ENCODE measurements at places on chromosomes 2 and 18.

DNA sequence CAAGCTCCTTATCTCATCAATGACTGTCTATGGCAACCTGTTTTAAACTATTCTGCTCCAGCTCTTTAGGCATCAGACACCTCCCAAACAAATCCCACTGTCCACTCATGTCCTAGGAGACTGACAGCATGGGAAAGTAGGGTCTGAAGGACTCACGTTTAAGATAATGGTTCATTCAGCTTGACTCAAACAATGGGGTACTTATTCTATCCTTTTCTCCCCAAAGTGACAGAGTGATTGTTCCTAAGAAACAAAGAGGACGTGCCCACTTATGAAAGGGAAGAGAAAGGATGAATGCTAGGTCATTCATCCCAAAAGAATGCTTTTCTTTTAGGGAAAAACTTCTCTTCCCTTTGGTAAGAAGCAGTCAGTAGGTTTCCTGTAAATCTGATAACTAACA lies 41.9 kb downstream of the ALK start:
- DNase-seq, result no peak

GRCh38 chr2:33081691-33082090 lies 134.9 kb downstream of the LTBP1 start:
- DNase-seq, result no peak

GRCh38 chr2:169047256-169048250 lies 16.4 kb upstream of the ABCB11 start:
- DNase-seq, result peak; percentile 48

DNA sequence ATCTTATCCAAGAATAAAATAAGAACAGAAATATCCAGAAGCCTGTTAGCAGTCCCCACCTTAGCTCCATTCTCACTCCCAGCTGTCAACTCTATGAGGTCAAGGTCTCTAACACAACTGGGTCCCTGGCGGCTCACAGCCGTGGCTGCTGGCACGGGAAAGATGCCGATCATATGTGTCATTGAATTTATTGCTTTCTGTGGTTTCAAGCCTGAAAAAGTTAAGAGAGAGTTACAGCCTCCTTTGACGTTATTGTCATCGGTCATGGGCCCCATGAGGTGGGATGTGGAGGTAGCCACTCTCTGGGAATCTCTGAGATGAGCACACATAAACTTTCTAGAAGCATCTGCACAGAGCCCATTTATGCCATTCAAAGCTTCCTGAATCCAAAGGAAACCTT lies 28.7 kb upstream of the CABLES1 start:
- DNase-seq, result no peak

GRCh38 chr18:59123588-59124369 lies 15.9 kb upstream of the SEC11C start:
- no peak for DNase-seq

DNA sequence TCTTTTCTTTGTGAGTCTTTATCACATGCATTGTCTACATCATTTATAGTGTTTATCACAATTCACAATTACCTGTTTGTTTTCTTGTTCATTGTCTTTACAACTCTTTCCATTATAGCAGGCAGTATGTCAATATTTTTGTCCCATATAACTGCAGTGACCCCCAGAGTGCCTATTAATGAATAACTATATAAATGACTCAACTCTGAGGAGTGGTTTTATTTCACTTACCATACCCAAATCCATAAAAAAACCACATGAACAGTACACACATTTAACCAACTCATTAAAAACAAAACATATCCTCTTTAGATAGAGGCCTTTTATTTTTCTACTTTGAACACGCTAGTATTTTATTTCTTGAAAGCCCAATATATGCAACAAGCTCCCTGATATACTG lies 1419.1 kb upstream of the NXPH2 start:
- no peak for DNase-seq

DNA sequence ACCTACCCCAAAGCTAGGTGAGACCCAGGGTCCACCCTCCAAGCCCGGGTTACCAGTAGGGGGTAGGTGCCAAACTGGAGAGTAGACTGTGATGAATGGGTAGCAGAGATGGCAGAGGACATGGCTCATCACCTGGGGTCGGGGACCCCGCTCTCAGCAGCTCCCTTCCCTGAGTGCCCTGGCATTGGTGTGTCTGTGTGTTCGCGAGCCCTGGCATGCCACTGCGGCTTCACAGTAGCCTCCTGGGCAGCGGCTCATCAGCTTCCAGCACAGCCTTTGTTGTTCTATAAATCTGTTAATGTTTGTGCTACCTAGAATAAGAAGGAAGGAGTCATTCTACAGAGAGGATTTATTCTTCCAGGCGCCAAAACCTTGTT lies 62.6 kb upstream of the ALPP start:
- DNase-seq, result no peak

DNA sequence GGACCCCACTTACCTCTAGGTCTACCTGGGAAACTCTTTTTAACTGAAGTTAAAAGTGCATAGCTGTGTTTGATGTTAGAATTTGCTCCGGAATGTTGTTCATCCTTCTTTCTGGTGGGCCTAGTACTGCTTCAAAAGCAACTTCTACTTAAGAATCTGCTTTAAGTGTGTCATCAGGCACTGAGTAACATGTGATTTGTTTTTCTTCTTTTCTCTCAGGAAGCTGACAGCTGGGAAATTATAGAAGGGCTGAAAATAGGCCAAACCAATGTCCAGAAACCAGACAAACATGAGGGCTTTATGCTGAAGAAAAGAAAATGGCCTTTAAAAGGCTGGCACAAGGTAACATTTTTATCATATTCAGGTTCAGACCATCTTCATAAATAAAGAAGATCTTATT lies 122.9 kb downstream of the PRKRA start:
- DNase-seq, result no peak

GRCh38 chr2:118048401-118048800 lies 34.5 kb upstream of the CCDC93 start:
- DNase-seq, result no peak

- DNase-seq, result no peak
Measured at GRCh38 chr2:191250986-191251385, 5.8 kb downstream of the MYO1B start.

GRCh38 chr2:127106457-127106990 lies 430 bp downstream of the BIN1 start:
- no peak for DNase-seq

DNA sequence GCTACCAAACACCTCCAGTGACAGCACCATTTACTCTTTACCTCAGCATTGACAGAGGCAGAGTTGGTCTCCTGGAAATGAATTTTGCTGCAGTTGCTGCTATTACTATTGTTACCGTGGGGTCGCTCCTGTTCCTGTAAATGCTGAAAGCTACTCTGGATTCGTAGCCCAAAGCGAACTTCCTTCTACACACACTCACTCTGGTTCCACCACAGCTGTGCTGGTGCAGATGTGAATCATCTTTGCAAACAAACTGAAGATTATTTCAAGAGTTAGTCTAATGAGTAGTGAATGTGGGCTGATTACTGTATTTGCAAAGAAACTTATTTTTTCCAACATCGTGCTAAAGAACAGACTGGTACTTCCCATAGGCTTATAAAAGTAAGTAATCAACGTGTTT lies 304.0 kb downstream of the LPIN1 start:
- peak; percentile 51 for DNase-seq

DNA sequence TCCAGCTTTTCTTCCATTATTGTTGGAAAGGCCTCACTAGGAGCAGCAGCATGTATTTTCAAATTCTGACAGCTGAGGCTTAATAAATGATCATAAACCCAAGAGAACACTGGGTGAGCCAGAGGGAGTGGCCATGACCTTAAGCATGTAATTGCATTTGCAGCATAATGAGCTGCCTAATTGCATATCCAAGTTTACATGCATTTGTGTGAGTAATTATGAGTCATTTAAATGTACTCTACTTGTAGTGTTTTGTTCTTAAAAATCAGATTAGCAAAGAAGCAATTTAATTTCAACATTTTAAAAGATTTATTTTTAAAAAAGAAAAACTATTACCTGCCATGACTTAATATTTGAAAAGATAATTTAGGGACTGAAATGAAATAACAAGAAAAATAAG lies 74.8 kb downstream of the NOL10 start:
- no peak for DNase-seq

GRCh38 chr2:221831051-221831450 lies 258.9 kb upstream of the EPHA4 start:
- no peak for DNase-seq

DNA sequence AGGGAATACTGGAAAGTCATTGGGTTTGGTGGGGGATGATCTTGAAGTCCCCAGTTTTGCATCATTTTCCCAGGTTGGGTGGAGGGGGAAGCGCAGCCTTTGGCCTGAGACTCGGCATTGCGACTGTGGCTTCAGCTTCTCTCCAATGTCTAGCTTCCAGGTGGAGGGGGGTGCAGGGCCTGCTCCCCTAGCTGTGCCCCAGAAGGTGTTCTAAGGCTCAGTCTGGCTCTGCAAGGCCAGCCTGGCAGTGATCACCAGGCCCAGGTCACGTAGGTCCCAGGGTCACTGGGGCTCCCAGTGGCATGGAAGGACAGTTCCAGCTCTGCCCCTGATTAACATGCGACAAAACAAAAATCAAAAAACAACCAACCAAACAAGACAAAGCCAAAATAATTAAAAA lies 56.9 kb upstream of the HAAO start:
- no peak for DNase-seq

DNA sequence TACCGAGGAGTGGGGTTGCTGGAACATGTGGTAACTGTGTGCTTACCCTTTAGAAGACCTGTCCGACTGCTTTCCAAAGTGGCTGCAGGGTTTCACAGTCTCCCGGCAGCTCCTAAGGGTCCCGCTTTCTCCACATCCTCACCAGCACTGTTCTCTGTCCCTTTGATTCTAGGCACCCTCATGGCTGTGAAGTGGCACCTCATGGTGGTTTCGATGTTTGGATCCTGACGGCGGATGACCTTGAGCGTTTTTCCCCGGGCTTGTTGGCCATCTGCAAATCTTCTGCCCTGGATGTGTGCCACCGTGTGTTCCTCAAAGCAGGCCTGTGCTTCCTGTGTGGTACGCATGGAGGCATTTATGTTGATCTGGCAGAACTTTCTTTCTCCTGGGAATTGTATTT lies 292.5 kb upstream of the HDAC4 start:
- no peak for DNase-seq

GRCh38 chr2:85303780-85304531 lies 23.8 kb downstream of the TGOLN2 start:
- DNase-seq, result no peak

- peak; percentile 29 for DNase-seq
Measured at GRCh38 chr18:12742453-12742852, 39.6 kb downstream of the PSMG2 start.

GRCh38 chr2:20758997-20759396 lies 63.9 kb downstream of the LDAH start:
- DNase-seq, result no peak

DNA sequence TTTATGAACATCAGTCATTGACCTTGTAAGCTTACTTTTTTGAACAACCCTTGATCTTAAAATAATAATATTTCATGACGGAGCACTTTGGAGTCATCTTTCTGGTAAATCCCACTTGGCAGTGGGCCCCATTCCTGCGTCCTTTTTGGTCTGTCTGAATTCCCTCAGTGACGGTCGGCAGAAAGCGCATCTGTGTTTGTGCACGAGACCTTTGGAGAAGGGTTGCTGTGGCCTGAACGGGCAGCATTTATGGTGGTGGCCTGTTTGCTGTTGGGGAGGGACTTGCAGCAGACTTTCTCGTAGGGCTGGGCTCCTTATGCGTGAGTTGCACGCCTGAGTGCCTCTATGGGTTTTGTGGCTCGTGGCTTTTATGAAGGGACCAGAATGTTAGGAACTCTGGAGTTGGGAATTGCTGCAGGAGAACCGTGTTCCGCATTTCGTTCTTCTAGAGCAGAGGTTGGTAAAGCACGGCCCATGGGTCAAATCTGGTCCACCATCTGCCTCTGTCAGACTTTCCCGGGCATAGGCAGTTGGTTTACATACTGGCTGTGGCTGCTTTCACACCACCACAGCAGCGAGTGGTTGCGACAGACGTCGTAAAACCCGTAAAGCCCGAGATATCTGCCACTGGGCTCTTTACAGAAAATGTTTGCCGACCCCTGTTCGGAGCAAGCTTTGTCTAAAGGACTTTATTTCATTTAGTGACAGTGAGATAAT lies 30.8 kb downstream of the LPIN1 start:
- peak; percentile 3 for DNase-seq

GRCh38 chr2:45469314-45470099 lies 141.6 kb downstream of the SRBD1 start:
- DNase-seq, result peak; percentile 10

- DNase-seq, result no peak
Measured at GRCh38 chr2:211513446-211513845, 957.0 kb downstream of the CPS1 start.

DNA sequence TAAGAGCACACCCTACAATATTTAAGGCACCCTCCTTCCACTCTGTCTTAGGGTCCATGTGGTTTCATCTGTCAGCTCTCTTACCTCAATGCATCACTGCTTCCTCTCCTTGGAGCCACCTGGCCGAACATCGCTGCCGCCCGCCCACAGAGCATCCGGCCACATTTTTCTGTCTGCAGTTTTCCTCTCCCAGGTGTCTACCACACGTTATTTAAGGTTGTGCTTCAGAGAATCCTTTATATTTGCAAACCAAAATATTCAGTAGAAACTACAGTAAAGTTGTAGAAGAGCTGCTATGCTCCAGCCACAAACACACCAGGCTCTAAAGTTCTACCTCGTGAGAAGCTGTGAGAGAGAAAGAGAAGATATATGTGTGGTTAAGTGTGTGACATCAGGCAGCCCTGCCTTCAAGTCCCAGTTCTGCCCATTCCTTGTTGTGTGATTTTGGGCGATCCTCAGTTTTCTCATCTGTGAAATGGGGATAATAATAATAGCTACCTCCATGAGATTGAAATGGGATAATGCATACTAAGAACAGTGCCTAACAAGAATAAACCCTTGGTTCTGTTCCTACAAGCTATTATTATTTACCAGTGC lies 4.9 kb upstream of the STK17B start:
- DNase-seq, result no peak

DNA sequence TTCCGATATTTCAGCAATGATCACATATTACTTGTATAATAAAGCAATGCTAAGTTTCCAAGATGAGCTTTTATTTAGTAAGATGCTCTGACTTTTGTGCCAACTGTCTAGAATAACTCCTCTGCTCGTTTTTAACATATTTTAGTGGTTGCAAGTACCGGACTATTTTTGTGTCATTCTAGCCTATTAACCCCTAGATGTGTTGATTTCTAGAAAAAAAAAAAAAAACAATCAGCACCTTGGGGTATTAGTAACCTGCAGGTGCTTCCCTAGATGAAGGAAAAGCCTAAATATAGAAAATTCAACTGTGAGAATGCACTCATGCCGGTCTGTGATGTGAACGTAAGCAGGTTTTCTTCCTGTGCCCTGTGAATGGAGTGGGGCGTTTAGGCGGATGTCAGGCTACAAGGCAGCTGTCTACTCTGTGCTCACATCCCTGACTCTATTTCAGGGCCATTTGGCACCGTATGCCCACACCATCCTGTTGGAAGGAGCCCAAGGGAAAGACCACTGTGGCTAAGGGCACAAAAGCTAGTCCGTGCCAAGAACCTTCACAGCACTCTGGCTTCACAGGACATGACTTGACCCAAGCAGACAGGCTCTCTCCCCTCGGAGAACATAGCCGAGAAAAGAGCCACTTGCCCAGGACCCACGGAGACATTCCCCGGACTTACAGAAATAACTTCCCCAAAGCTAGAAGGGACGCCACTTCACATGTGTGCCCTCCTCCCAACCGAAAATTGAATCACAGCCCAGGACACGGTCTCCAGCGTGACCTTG lies 60.9 kb upstream of the AGAP1 start:
- DNase-seq, result no peak

GRCh38 chr2:62296034-62296831 lies 100.3 kb downstream of the B3GNT2 start:
- no peak for DNase-seq

Data from inflammatory macrophage treated with lipopolysaccharide for 4 hours (primary cell).